ENCODE measurements at places on chromosomes 3 and 15.

DNA sequence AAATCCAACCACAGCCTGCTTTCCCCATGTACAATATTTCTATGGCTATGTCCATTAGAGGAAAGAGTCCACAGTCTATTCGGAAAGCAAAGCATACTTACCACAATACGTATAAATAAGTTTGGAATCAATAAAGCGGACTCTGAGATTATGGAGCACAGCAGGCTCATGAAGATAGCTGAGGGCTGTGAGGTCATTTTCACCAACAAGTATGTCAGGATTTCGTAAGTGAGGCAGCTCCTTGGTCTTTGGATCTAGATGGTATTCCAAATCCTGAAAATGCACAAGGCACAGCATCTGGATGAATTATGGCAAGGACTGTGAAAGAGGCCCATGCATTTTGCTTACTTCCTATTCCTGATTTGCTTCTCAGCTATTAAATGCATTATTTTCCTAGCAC lies 100.4 kb downstream of the MYO5A start:
- peak; percentile 26 for DNase-seq

GRCh38 chr3:128285042-128285966 lies 132.0 kb downstream of the EEFSEC start:
- no peak for DNase-seq

GRCh38 chr15:52680041-52680391 lies 828 bp upstream of the ATOSA start:
- peak; percentile 60 for DNase-seq

GRCh38 chr15:77515613-77516012 lies 94.9 kb downstream of the HMG20A start:
- DNase-seq: no peak

- peak; percentile 71 for DNase-seq
Measured at GRCh38 chr3:42067326-42067725, 23.8 kb upstream of the TRAK1 start.

DNA sequence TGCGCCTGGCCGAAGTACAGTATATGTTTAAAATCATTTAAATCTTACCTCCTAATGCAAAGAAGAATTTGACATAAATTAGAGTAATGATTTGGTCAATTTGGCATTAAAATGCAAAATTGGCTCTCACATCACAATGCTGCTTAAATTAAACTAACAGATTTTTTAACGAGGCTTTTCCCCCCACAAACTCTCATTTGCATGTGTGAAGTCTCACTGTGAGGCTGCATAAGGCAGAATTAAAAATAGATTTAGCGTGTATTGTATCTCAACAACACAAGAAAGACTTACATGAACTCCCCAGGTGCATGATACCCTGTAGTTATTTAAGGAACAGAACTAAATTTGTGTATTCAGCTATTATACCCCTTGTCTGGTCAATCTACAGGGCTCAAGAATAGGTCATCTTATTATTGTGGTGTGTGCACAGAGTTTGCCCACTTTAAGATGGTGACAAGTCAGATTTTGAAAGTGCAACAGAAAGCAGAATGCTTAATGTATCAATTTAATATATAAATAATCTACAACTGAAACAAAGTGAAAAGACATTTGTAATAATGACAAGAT lies 897.9 kb downstream of the EPHA3 start:
- DNase-seq: no peak
